Breast epithelium (tissue), 4 donors: ENCODE measurements at places on chromosomes 16 and 17. TPM values are rescaled to one million over a fixed set of nuclear protein-coding genes. Genes with fewer than 3 reads are reported as not detected.

YPEL2 gene
- 33.2 TPM for total RNA-seq

DNA sequence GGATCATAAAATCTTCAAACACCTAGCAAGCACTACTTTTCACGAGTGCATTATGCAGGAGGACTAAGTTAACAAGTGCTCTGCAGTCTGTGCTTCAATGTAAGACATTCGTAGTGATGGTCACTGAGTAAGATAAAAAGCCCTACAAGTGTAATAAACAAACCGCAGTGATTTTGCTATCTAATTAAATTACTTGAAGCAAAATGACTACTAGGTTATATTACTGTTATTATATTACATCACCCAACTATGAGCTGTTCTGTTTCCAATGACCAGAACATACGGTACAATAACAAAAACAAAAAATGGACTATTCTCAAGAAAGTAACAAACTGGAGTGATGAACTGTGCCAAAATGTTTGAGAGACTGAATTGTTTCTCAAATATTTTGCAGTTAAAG, 11.2 kb downstream of the KLHL10 start:
- no peaks in the 10 kb centered on the region for H3K27me3 ChIP-seq
- DNase-seq, result no peak
- H3K4me3 ChIP-seq, result no peak overlapping the region

DNA sequence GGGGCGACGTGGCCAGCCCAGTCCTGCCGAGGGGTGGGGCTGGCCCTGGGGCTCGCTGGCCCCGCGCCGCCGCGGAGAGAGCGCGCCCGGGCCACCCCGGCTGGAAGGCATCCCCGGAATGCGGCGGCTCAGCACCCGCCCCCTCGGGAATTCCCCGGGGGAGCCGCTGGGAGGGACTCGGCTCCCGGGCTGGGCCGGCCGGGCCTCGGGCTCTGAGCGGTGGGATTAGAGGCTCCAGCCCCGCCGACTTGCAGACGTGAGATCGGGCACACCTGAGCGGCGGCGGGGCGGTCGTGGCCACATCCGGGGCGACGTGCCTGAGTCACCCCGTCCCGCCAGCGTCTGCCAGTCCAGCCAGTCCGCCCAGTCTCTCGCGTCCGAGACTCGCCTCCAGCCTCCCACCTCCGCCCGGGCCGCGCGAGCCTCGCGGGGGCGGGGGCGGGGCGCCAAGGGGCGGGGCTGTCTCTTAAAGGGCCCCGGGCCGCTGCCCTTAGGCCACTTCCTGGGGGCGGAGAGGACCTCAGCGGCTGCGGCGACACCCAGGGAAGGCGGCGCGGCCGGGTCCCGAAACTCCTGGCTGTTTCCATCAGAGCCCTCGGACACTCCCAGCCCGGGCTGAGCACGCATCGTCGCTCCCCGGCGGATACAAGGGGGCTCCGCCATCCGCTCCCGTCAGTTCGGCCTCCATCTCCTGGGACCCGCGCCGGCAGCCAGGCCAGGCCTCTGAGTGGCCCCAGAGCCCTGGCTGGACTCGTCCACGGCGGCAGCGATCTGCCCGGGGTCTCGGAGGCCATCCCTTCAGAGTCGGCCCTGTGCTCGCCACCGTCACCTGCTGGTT, at the start of gene KCTD11:
Gene KCTD11, plus strand, starts transcription at position 498 of the 838 bp plus-strand sequence.
- peak within 1 kb of the TSS; percentile 98 for H3K27ac ChIP-seq
- H3K36me3 ChIP-seq, result no peaks in the 10 kb centered on the region
- H3K4me3 ChIP-seq, result peak within 1 kb of the TSS; percentile 70
- H3K27me3 ChIP-seq, result no peaks in the 10 kb centered on the region
- H3K4me1 ChIP-seq, result no peaks in the 10 kb centered on the region
- peak; percentile 87 for DNase-seq

DNA sequence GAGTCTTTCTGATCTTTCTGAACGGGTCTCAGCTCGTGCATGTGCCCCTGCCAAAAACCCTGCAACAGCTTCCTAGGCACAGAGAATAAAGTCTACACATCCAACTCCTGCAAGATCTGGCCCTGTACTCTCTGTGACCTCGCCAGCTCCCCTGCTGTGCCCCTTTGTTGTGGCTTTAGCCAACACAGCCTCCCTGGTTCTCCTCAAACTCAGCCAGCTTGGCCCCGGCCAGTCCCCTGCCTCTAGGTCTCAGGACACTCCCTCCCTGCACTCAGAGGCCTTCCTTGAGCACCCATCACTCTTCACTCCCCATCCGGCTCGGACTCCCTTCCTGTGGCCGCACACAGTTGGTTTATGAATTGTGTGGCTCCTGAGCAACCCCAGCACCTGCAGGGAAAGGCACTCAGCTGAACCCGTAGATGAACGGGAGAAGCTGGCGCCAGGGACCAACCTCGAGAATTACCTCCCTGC, 1.4 kb downstream of the CEP131 start:
- no peaks in the 10 kb centered on the region for H3K36me3 ChIP-seq
- no peak overlapping the region for H3K27ac ChIP-seq
- H3K27me3 ChIP-seq, result no peaks in the 10 kb centered on the region
- peaks cover 8% of the 10 kb centered on the region for H3K4me1 ChIP-seq
- H3K4me3 ChIP-seq, result peak overlapping the region; percentile 84

GRCh38 chr17:48563385-48563838, 14.7 kb downstream of the HOXB4 start:
- peak overlapping the region; percentile 92 for H3K27ac ChIP-seq
- H3K36me3 ChIP-seq, result no peaks in the 10 kb centered on the region
- H3K27me3 ChIP-seq, result peaks cover 15% of the 10 kb centered on the region
- no peak overlapping the region for H3K4me3 ChIP-seq
- peaks cover 3% of the 10 kb centered on the region for H3K4me1 ChIP-seq

PRKCA gene
- total RNA-seq, result 6.6 TPM

TMEM238L gene
- not detected for total RNA-seq

DNA sequence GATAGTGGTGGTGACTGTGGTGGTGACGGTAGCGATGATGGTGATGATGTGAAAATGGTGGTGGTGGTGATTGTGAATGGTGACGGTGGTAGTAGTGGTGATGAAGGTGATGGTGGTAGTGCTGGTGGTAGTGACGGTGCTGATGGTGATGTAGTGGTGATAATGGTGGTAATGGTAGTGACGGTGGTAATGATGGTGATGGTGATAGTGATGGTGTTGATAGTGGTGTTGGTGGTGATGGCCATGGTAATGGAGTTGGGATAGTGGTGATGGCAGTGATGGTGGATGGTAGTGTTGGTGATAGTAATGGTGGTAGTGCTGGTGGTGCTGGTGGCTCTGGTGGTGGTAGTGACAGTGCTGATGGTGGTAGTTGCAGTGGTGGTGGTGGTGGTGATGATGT, 14.7 kb upstream of the RBFOX1 start:
- no peaks in the 10 kb centered on the region for H3K27me3 ChIP-seq
- no peaks in the 10 kb centered on the region for H3K4me1 ChIP-seq
- no peaks in the 10 kb centered on the region for H3K36me3 ChIP-seq
- H3K27ac ChIP-seq, result no peak overlapping the region
- DNase-seq, result no peak

TM4SF5 gene
- not detected for total RNA-seq

- DNase-seq, result no peak
- H3K27ac ChIP-seq, result no peak overlapping the region
- no peaks in the 10 kb centered on the region for H3K36me3 ChIP-seq
These were observed 318.9 kb downstream of the MAP2K6 start for GRCh38 chr17:69733171-69734012.

DNA sequence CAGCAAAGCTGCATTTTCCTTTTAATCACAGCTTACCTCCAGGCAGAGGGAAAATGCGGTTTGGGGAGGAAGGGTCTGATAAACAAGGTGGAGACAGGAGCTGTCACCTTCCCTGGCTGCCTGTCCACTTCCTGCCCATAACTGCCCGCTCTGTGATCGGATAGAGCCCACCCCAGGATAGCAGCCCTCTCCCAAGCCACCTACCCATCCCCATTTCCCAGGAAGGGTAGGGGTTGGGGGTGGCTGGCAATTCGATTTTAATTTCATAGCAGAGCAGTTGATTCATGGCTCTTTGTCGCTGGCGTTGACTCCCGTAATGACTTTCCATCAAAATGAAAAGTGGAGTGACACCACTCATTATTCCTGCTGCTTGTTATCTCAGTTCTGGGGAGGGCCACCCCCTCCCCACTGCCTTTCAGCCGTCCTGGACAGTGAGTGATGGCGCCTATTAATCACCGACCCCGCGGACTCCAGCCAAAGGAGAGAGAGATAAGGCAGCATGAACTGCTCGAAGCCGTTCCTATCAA, 11.2 kb downstream of the CDK5RAP3 start:
- no peaks in the 10 kb centered on the region for H3K36me3 ChIP-seq
- DNase-seq, result no peak
- H3K27me3 ChIP-seq, result no peaks in the 10 kb centered on the region
- H3K4me3 ChIP-seq, result no peak overlapping the region

AMFR gene
- total RNA-seq, result 205 TPM

HSPB9 gene
- not detected for total RNA-seq

- no peak for DNase-seq
- no peaks in the 10 kb centered on the region for H3K4me1 ChIP-seq
These were observed 503.9 kb downstream of the CDH11 start for GRCh38 chr16:64617836-64618476.

- H3K4me3 ChIP-seq, result no peak overlapping the region
- H3K27me3 ChIP-seq, result no peaks in the 10 kb centered on the region
- no peaks in the 10 kb centered on the region for H3K4me1 ChIP-seq
These were observed 60.5 kb downstream of the TMEM100 start for GRCh38 chr17:55661963-55662834.

GRCh38 chr16:5557966-5558365, 460.4 kb upstream of the EEF2KMT start:
- no peak for DNase-seq
- H3K4me3 ChIP-seq, result no peak overlapping the region
- no peaks in the 10 kb centered on the region for H3K36me3 ChIP-seq
- no peaks in the 10 kb centered on the region for H3K4me1 ChIP-seq
- H3K27me3 ChIP-seq, result no peaks in the 10 kb centered on the region

- H3K4me3 ChIP-seq, result no peak overlapping the region
- no peaks in the 10 kb centered on the region for H3K27me3 ChIP-seq
- DNase-seq, result no peak
These were observed 118.8 kb upstream of the GSE1 start for GRCh38 chr16:85494315-85494714.

GRCh38 chr17:7440834-7441195, 1.5 kb downstream of the FGF11 start:
- peak overlapping the region; percentile 81 for H3K4me3 ChIP-seq
- no peak for DNase-seq
- peak overlapping the region; percentile 56 for H3K27ac ChIP-seq
- no peaks in the 10 kb centered on the region for H3K27me3 ChIP-seq
- H3K36me3 ChIP-seq, result no peaks in the 10 kb centered on the region

DNA sequence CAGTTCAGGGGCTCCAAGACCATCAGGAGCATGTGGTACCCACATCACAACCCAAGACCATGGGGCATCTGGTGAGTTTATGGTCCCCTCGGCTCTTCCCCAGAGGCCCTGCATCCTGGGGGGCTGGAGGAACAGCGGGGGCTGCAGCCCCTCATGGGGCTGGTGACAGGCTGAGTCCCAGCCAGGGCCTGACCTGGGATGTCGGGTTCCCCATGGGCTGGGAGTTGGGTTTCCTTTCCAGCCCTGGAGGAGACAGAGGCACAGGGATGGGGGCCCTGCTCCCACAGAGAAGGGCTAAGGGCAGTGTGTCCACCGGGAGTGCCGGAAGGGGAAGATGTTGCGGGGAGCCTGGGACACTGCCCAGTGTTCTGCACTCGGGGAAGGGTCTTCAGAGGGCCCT, 82.4 kb downstream of the GOSR1 start:
- H3K27ac ChIP-seq, result no peak overlapping the region
- H3K4me3 ChIP-seq, result no peak overlapping the region
- no peaks in the 10 kb centered on the region for H3K27me3 ChIP-seq

DNA sequence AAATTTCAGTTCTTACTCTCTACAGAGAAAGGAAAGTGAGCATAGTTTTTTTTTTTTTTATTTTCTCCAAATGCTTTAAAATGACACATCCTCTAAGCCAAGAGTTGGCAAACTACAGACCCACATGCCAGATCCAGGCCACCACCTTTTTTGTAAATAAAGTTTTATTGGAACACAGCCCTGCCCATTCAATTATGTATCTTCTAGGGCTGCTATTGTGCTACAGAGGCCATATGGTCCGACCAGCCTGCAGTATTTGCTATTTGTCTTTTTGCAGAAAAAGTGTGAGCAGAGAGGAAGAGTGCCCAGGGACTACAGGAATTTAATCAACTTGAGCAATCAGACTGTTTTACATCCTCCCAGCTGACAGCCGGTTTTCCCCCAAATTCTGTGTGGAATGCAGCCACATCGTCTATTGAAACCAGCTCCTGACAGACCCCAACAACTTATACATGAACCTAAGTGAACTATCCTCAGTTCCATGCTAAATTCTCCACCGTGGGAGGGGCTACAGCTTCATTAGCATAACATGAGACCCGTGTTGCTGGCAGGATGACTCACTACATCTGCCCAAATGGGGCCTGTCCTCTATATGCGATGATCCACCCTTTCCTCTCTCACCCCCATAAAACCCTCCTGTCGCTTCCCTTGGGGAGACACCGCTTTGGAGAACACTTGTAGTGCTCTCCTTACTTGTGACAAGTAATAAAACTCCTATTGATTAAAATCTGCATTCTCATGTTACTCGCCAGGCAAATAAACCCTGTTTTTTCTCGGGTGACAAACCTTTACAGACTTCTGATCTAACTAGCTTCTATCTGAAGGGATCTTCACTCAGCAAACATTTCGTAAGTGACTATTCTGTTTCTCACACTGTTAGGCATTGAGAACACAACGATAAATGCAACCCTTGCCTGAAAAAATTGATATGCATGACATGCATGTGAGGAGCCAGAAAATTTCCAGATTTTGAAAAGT, 149.4 kb upstream of the HS3ST3A1 start:
- H3K4me3 ChIP-seq, result no peak overlapping the region
- no peaks in the 10 kb centered on the region for H3K4me1 ChIP-seq
- H3K27ac ChIP-seq, result no peak overlapping the region
- DNase-seq, result no peak
- no peaks in the 10 kb centered on the region for H3K27me3 ChIP-seq
- no peaks in the 10 kb centered on the region for H3K36me3 ChIP-seq

DNA sequence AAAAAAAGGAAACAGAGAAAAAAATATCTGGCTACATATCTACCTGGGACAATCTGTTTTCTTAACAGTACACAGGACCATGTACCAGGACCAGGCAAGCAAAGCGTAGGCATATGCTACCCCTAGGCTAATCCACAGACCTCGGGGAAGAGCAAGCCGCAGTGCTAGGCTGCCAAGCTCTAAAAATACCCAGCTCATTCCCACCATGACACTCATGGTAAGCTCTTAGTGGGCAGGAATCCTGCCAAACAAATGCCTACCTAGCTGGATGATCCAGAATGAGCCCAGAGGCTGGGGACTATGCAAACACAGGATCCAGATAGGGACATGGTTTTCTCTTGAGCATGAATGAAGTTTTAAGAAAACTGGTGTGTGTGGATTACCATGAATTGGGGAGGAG, 95.6 kb downstream of the GRIN2A start:
- no peak overlapping the region for H3K27ac ChIP-seq
- no peaks in the 10 kb centered on the region for H3K4me1 ChIP-seq
- no peaks in the 10 kb centered on the region for H3K36me3 ChIP-seq
- no peak overlapping the region for H3K4me3 ChIP-seq

PIRT gene
- total RNA-seq, result not detected

GRCh38 chr17:57911834-57912673, 43.2 kb downstream of the CUEDC1 start:
- peak overlapping the region; percentile 84 for H3K27ac ChIP-seq
- no peaks in the 10 kb centered on the region for H3K36me3 ChIP-seq
- peak; percentile 96 for DNase-seq
- no peaks in the 10 kb centered on the region for H3K27me3 ChIP-seq
- peaks cover 4% of the 10 kb centered on the region for H3K4me1 ChIP-seq
